ENCODE measurements at places on chromosomes 11 and 22.

GRCh38 chr11:60757231-60757800 lies 649 bp downstream of the MS4A15 start:
- DNase-seq = no peak

DNA sequence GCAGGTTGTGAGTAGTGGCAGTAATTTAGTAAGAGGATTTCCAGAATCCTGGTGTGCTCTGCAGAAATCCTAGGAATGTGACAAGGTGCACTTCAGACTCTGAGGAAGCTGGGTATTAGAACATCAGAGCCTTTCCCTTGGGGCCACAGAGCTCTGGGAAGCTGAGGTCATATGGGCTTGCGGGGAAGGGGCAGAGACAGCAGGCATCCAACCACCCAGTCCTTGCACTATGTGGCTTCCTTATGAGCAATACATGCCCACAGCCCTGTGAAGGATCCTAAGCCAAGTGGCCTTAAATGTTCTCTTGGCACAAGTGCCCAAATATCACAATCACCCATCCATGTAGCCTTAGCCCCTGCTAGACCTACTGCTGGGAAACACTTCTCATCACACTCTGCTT lies 46.2 kb downstream of the P4HA3 start:
- no peak for DNase-seq

- DNase-seq = no peak
These were observed 80.0 kb downstream of the TP53I11 start for GRCh38 chr11:44870615-44871176.

GRCh38 chr11:22991196-22991595 lies 130.9 kb upstream of the CCDC179 start:
- DNase-seq = no peak

GRCh38 chr22:10961043-10961860 lies 4566.7 kb upstream of the OR11H1 start:
- no peak for DNase-seq

Measured in stimulated activated CD8-positive, alpha-beta memory T cell treated with anti-CD3 and anti-CD28 coated beads, Interleukin-7, amount 100 ng/mL, for 4 hours (primary cell).